Osteocyte (in vitro differentiated cells): ENCODE measurements at places on chromosomes 6 and 20. TPM values are rescaled to one million over a fixed set of nuclear protein-coding genes. Genes with fewer than 3 reads are reported as not detected.

- H3K27ac ChIP-seq = no peak overlapping the region
- H3K4me1 ChIP-seq = peaks cover 13% of the 10 kb centered on the region
- DNase-seq = no peak
- no peaks in the 10 kb centered on the region for H3K27me3 ChIP-seq
These were observed 286.0 kb downstream of the ADGB start for GRCh38 chr6:146884728-146885127.

DNA sequence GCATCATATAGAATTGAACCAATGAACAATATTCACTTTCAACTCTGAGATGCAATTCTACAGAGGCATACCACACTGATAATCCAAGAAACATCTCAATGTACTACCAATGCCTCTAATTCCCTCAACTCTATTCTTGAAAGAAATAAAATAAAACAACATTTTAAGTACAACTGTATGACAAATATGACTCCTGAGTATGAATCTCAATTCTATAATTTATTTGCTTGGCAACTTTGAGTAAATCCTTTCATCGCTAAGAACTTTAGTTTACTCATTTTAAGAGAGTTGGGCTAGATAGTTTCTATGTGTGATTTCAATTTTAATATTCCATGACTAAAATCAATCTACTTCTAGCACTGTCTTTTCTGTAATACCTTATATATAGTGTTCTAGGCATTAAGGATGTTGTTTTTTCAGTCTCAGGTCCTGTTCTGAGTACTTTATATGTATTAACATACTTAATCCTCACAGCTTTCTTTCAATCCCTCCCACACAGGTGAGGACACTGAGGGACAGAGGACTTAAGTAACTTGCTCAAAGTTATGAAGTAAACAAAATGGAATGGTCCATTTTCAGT, 33.4 kb downstream of the GOPC start:
- peaks cover 44% of the 10 kb centered on the region for H3K36me3 ChIP-seq
- no peaks in the 10 kb centered on the region for H3K27me3 ChIP-seq
- H3K4me3 ChIP-seq = no peak overlapping the region
- DNase-seq = no peak
- H3K4me1 ChIP-seq = no peaks in the 10 kb centered on the region

GRCh38 chr6:150857062-150857944, 8.2 kb upstream of the MTHFD1L start:
- no peaks in the 10 kb centered on the region for H3K36me3 ChIP-seq
- H3K27ac ChIP-seq = peak overlapping the region; percentile 96
- peak overlapping the region; percentile 30 for H3K4me3 ChIP-seq
- peaks cover 46% of the 10 kb centered on the region for H3K4me1 ChIP-seq
- H3K27me3 ChIP-seq = no peaks in the 10 kb centered on the region

- H3K4me3 ChIP-seq = no peak overlapping the region
- H3K27me3 ChIP-seq = no peaks in the 10 kb centered on the region
- H3K4me1 ChIP-seq = no peaks in the 10 kb centered on the region
- no peak overlapping the region for H3K27ac ChIP-seq
These were observed 207.0 kb upstream of the SIM1 start for GRCh38 chr6:100671740-100672139.

GRCh38 chr20:61525781-61526431, 273.8 kb downstream of the CDH4 start:
- no peak for DNase-seq
- H3K27me3 ChIP-seq = peaks cover 2% of the 10 kb centered on the region
- peaks cover 5% of the 10 kb centered on the region for H3K4me1 ChIP-seq
- no peak overlapping the region for H3K4me3 ChIP-seq
- H3K36me3 ChIP-seq = no peaks in the 10 kb centered on the region

DNA sequence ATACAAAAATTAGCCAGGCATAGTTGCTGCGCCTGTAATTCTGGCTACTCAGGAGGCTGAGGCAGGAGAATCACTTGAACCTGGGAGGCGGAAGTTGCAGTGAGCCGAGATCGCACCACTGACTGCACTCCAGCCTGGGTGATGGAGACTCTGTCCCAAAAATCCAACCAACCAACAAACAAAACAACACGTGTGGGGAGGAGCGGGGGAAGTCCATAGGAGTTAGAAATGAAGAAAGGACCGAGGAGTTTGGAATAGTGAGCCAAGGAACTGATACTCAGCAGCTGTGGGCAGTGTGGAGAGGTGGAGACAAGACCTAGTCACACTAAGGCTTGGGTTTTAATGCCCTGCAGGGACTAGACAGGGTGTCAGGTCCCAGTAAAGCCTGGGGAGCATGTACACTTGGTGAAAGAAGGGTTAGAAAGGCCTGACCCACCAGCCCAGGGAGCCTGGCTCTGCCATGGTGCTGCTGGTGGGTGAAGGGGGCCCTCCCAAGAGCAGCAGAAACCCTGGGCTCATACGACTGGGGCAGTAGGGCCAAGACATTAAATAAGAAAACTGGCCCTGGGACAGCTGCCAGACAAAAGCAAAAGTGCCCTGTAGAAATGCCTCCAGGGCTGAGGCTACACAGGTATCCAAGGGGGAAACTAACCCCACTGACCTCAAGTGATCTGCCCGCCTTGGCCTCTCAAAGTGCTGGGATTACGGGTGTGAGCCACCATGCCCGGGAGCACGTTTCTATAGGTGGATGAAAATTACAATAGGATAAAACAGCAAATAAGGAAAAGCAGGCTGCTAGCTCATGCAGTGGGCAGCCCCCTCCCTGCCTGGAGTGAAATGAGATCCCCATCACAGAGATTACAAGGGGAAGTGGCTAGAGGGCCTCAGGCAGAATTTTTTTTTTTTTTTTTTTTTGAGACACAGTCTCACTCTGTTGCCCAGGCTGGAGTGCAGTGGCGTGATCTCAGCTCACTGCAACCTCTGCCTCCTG, 58.0 kb downstream of the MYH7B start:
- no peak overlapping the region for H3K4me3 ChIP-seq
- DNase-seq = peak; percentile 8
- H3K27me3 ChIP-seq = no peaks in the 10 kb centered on the region
- H3K4me1 ChIP-seq = peaks cover 8% of the 10 kb centered on the region

DNA sequence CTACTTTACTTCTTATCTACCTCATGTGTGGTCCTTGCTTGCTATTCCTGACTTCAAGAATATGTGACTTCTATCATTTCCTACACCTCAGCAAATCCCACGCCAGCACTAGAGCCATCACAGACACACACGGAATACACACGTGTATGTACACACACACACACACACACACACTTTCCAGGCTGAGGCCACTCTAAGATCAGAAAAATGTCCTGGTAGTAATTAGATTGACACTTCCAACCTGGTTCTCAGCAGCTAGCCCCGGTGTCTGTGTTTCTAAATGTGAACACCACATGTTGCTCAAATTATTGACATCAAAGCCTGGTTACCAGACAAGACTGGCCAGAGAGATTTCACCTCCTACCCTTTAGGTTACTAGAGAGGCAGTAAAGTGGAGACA, 54.1 kb upstream of the SASH1 start:
- no peak overlapping the region for H3K4me3 ChIP-seq
- no peaks in the 10 kb centered on the region for H3K36me3 ChIP-seq
- H3K27me3 ChIP-seq = no peaks in the 10 kb centered on the region
- DNase-seq = no peak

DNA sequence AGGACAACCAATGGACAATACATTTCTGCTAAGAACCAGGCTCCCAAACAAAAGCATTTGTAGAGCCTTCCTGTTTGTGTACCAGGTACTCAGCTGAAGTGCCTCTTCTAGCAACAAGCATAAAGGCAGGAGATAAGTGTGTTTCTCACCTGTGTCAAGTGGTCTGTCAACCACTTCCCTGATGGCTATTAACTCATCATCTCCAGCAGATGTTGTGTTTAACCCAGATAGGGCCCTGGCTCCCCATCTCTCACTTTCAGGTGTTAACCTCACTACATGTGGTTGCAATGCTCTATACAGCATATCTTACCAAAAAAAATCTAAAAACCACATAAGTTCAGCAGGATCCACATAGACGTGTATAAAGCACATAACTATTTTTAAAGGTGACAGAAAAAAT, 9.6 kb upstream of the IL17A start:
- H3K4me3 ChIP-seq = no peak overlapping the region
- no peaks in the 10 kb centered on the region for H3K4me1 ChIP-seq
- H3K36me3 ChIP-seq = no peaks in the 10 kb centered on the region
- H3K27me3 ChIP-seq = peaks cover 40% of the 10 kb centered on the region
- no peak for DNase-seq

DNA sequence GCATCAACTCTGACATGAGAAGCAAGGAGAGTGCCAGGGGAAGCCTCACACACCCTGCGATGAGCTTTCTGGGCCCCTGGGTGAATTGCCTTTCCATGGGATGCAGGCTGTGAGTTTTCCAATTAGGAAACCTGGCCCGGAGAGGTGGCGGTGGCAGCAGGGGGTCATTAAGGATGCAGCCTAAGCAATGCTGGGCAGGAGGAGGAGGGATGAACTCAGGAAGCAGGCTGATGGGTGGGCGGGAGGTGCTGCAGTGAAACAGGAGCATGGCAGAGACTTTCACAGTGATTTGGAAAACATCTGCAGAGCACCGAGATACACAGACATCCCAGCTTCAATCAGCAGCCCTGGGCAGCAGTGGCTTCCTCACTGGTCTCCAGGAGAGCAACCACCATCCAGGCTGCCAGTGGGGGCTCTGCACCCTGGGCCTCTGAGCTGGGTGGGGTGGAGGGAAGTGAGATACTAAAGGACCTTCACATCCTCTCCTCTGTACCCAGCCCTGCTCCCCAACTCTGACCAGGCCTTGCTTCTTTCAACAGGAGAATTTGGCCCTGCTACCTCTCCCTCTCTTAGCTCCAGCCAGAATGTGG, 44.9 kb downstream of the LRFN2 start:
- H3K4me1 ChIP-seq = no peaks in the 10 kb centered on the region
- DNase-seq = no peak
- no peak overlapping the region for H3K27ac ChIP-seq
- H3K36me3 ChIP-seq = no peaks in the 10 kb centered on the region

- H3K4me3 ChIP-seq = no peak within 1 kb of the TSS
- no peak within 1 kb of the TSS for H3K27ac ChIP-seq
- peaks cover 13% of the 10 kb centered on the region for H3K36me3 ChIP-seq
- no peaks in the 10 kb centered on the region for H3K27me3 ChIP-seq
These were observed at the start of gene DEF6 for GRCh38 chr6:35297601-35298481. TSS of gene DEF6 (plus strand) at chr6:35297818. CDS start at chr6:35297857, 39 bp downstream.

GRCh38 chr6:31336896-31337496, 20.0 kb downstream of the HLA-B start:
- H3K4me3 ChIP-seq = no peak overlapping the region
- DNase-seq = no peak
- peaks cover 8% of the 10 kb centered on the region for H3K36me3 ChIP-seq
- H3K27me3 ChIP-seq = peaks cover 34% of the 10 kb centered on the region

DNA sequence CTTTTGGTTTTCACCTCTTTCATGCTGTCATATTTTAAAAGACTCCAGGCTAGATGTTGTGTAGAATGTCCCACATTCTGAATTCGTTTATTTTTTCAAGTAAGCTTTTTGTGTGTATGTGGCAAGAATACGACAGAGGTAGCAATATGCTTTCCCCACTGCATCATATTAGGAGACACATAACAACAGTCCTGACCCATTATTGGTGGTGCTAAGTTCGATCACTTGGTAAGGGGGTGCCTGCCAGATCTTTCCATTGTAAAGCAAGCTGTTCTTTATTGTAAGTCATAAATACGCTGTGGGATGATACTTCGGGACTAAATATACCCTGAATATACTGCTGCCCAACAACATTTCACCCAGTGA, 588 bp upstream of the NCOA3 start:
- H3K4me1 ChIP-seq = peaks cover 28% of the 10 kb centered on the region
- H3K27ac ChIP-seq = peak overlapping the region; percentile 98
- H3K36me3 ChIP-seq = no peaks in the 10 kb centered on the region
- H3K4me3 ChIP-seq = peak overlapping the region; percentile 99

GRCh38 chr6:163698086-163698485, 283.6 kb downstream of the QKI start:
- H3K27ac ChIP-seq = no peak overlapping the region
- no peak for DNase-seq
- no peaks in the 10 kb centered on the region for H3K4me1 ChIP-seq
- peaks cover 3% of the 10 kb centered on the region for H3K27me3 ChIP-seq
- no peak overlapping the region for H3K4me3 ChIP-seq

DNA sequence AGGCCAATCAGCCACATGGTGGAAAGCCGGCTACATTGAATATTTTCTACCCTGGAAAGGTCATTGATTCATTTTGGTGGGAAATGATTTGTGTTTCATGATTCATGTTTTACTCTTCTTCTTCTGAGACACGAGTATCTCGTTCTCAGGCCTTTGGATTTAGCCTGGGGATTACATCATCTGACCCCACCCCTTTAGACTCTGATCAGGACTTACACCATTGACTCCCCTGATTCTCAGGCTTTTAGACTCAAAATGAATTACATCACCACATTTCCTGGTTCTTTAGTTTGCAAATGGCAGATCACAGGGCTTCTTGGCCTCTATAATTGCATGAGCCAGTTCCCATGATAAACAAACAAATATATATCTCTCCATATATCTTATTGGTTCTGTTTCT, 228.8 kb downstream of the ADGRG6 start:
- no peak overlapping the region for H3K27ac ChIP-seq
- H3K36me3 ChIP-seq = no peaks in the 10 kb centered on the region
- no peak for DNase-seq

DNA sequence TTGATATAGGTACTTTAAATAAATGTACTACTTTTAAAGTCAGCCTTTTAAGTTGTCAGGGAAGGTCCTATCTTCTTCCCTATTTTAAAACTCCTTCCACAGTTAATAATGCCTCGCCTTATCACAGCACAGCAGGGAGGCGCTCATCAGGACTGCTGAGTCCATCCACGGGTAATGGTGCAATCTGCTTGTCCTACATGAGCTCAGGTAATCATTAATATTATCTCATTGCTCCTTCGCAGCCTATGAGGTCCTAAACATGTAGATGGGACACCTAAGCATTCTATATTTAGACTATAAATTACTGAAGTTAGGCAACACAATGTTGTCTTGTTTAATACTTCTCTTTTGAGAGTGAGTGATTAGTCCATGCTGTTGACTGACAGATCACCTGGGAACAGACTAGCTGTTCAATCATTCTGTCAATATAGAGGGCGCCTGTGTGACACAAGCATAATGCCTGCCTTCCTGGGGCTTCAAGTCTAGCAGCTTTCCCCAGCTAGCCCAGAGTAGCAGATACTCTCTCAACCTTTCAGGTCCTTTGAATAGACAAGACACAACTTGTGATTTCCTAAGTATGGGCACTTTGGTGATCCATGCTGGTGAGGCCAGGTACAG, 91.0 kb downstream of the FYN start:
- no peaks in the 10 kb centered on the region for H3K27me3 ChIP-seq
- H3K4me1 ChIP-seq = peaks cover 29% of the 10 kb centered on the region
- no peak overlapping the region for H3K4me3 ChIP-seq
- no peak overlapping the region for H3K27ac ChIP-seq

The EMILIN3 gene
- total RNA-seq = 1.5 and 2.1 TPM in 2 replicates

The SLC22A7 gene
- not detected in 2 replicates for total RNA-seq

The PPIL6 gene
- total RNA-seq = 1.9 and 2.2 TPM in 2 replicates

The CEP162 gene
- total RNA-seq = 10.1 and 10.7 TPM in 2 replicates

The SLC52A3 gene
- total RNA-seq = not detected in 2 replicates

The SLC24A3 gene
- 0.11 TPM in 1 of 2 replicates, not detected in the other for total RNA-seq

The SLC35D3 gene
- not detected in 2 replicates for total RNA-seq
